ENCODE measurements at places on chromosomes 5 and 9.

- no peak for DNase-seq
Measured at GRCh38 chr5:127934791-127935256, 148.7 kb upstream of the SLC12A2 start.

- DNase-seq, result no peak
Measured at GRCh38 chr5:38455796-38456330, 100.6 kb downstream of the LIFR start.

DNA sequence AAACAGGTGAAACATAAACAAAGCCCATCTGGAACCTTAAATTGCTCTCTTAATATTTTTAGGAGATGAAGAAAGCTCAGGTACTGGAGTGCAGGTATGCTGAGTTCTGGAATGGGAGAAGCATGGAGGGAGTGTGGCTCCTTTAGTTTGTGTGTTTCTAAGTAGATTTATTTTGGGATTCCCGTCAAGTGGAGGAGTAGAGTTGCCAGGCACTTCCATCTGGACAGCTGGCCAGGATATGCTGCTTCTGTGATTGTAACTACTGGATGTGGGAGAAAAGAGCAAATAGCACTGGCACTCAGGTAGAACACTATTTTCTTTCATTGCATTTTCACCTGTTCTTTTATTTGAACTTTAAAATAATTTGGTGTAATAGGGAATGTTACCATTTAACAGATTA, 182.3 kb upstream of the MAST4 start:
- DNase-seq, result no peak

- DNase-seq, result no peak
Measured at GRCh38 chr9:126411948-126412284, 85.3 kb downstream of the MVB12B start.

- no peak for DNase-seq
Measured at GRCh38 chr5:1087428-1087827, 24.4 kb downstream of the SLC12A7 start.

- DNase-seq, result no peak
Measured at GRCh38 chr5:41482715-41483114, 27.7 kb downstream of the PLCXD3 start.

- no peak for DNase-seq
Measured at GRCh38 chr5:139788294-139788910, 7.2 kb upstream of the PSD2 start.

DNA sequence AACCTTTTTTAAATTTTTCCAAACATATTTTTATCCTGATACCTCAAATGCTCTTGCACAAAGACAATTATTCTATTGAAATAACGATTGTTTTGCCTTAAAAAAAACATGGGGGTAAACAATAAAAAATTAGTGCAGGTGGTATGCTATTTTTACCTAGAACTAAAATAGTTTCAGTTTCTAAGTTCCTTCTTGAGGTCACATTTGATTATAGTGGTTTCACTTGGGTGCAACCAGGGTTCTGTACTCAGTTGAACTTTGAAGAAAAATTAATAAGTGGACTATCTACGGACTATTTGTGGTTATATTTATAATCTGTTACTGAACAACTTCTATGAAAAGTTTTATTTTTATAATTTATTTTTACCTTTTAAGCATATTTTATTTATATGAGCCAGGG, 387.1 kb upstream of the IZUMO3 start:
- no peak for DNase-seq

- DNase-seq, result no peak
Measured at GRCh38 chr5:153421676-153422075, 68.8 kb upstream of the GRIA1 start.

DNA sequence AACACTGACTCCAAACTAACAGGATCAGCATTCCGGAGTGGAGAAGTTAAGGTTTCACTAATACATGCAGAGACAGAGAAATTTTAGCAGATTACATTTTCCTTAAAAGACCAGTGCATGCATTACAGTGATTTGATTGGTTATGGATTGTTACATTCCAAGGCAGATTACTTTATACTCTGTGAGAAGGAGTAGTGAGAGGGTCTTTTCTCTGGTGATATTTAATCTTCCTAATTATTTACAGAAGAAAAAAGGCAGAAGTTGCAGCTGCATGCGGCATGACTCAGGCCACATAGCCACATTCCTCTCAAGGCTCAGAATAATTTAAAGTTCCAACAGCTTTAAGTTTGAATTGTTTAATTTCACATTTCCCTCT, 53.0 kb upstream of the PDZD2 start:
- DNase-seq, result no peak

GRCh38 chr9:37374892-37375291, 47.6 kb upstream of the GRHPR start:
- no peak for DNase-seq

- no peak for DNase-seq
Measured at GRCh38 chr5:15551113-15551504, 51.1 kb downstream of the FBXL7 start.

- no peak for DNase-seq
Measured at GRCh38 chr5:128538250-128539037, 399 bp upstream of the FBN2 start.

DNA sequence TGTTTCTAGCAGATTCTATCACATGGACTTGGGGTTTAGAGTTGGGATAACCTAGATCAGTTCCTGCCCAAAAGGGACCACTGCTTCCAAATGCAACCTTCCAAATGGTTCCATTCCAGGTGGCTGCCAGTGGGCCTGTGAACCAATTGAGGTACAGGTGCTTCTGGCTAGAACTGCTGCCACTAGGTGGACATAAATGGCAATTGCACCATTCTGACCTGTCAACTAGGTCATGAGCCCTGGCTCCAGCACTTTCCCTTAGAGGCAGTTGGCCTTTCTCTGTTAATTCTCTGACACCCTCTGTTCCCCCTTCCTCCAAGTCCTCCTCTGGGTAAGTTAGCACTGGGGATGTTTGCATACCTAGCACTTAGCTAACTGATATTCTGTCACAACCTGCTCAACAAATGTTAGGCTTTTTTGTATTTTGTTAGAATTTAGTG, 16.6 kb upstream of the HEMGN start:
- peak; percentile 27 for DNase-seq

DNA sequence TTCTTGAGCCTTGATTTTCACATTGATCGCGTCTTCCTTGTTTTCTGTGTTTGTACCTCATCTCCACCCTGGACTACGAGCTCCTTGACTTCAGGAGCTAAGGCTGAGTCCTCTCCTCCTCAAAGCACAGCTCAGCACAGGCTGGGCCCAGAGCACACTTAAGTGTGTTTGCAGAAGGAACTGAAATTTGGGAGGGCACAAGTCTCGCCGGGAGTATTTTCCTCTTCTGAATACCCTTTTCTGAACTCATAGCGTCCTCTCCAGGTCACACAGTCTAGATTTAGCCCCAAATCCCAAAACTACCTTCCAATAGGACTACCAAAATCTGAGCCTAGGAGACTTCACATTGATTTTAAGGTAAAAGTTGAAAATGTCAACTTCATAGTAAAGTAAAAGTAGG, 41.6 kb downstream of the TSTD2 start:
- no peak for DNase-seq

DNA sequence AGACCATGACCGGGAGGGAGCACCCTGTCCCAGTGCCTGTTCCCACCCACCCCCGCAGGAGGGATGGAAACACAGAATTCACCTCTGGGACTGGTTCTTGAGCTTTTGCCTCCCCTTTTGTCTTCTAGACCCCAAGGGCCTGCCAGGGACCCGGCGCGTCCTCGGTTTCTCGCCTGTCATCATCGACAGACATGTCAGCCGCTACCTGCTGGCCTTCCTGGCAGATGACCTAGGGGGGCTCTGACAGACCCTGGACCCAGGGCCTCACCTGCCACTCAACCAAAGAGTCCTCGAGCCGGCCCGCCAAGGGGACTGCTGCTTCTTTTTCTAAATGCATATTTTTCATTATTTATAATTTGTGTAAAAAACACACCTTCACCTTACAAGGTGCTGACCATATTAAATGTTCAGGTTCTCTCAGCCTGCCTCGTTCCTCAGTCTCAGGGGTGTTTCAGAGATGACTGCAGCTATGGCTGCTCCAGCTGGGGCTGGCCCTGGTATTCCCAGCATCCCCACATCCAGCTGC, 16.9 kb downstream of the CARD19 start:
- no peak for DNase-seq

DNA sequence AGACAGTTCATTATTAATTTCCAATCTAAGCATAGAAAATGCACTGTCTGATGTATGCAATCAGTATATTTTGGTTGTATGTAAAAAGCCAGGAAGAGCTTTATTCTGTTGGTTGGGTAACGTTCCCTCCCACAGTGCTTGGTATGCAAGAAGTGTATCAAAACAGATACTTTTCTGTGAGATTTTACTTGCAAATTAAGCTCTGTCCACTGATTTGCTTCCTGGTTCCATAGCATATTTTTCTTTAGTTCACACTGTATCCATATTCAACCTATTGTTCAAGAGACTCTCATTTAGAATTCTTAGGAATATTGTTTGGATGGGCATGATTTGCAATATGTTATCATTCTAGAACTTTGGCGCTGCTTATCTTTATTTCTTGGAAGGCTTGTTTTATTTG, 47.4 kb downstream of the RNF180 start:
- DNase-seq, result no peak

GRCh38 chr9:99118782-99119466, 14.0 kb downstream of the TGFBR1 start:
- peak; percentile 17 for DNase-seq

DNA sequence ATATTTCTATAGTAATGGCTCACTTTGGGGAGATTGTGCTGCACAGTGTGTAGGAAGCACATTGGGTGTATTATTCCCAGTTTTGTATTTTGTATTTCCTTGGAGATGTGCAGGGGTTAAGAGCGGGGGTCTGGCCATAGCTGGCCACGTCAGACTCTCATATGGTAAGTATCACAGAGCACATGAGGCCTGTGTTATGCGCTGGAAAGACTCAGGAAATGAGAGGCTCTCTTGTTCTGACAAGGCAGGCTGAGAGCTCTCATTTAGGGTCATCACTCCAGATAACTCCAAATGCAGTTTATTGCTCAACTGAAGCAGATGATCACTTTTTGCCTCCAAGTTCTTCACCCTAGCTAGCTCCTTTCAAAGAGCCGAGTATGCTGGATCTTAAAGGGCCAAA, 205.7 kb downstream of the NTRK2 start:
- no peak for DNase-seq

- no peak for DNase-seq
Measured at GRCh38 chr5:12896086-12896485, 991.8 kb upstream of the CTNND2 start.

GRCh38 chr9:137989999-137990715, 112.6 kb downstream of the CACNA1B start:
- DNase-seq, result no peak

- no peak for DNase-seq
Measured at GRCh38 chr5:167837127-167837526, 454.3 kb upstream of the WWC1 start.

DNA sequence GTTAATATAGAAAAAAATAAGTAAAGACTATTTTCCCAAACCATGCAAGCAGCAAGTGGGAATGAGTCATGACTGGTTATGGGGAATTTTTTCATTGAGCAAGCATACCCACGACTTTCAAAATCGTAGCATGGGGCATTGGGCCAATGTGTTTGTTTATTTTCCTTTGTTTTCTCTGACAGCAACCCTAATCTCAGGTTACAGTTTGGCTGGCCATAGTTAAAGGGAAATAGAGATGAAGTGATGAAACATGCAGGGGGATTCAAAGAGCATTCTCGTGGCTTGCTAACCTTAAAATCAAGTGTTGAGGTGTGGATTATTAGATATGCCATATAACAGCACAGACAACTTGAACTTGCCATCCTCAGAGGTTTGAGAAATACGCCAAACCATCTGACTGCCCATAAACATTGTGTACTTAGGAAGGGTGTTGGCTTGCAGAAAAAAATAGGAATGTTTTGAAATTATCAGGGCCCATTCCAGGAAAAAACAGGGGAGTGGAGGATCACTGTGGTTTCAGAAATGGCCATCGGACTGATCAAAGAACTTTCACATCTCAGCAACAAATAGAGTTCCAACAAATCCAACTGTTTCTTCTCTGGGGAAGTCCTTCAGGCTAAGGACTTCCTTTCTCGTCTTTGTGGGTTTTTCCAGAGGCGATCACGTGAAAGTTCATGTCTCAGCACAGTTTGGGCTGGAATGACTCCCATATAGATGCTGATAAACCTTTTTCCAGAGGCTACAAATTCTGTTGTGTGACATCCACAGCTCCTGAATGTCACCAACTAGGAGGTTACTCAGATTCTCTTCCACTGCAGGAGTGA, 259.1 kb downstream of the SYK start:
- DNase-seq, result no peak

DNA sequence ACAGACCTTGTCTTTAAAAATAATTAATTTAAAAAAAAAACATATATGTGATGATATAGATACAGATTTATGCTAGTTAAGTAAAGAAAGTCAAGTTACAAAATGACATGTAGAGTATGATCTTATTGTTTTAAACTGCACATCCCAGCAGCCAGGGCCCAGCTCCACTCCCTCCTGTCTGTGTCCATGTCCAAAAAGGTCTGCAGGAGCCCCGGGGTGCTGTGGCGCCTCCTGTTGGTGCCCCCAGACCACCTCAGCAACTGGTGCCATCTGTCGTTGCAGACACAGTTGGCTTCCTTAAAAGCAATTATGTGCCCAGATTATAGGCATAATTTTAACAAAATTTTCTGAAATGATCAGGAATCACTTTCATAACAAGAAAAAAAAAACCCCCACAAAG, 33.3 kb downstream of the IPPK start:
- DNase-seq, result no peak

- DNase-seq, result no peak
Measured at GRCh38 chr5:36606428-36607113, at the start of gene SLC1A3. Gene SLC1A3 (plus strand): TSS chr5:36606606. CDS start chr5:36608424, 1,818 bp downstream.

DNA sequence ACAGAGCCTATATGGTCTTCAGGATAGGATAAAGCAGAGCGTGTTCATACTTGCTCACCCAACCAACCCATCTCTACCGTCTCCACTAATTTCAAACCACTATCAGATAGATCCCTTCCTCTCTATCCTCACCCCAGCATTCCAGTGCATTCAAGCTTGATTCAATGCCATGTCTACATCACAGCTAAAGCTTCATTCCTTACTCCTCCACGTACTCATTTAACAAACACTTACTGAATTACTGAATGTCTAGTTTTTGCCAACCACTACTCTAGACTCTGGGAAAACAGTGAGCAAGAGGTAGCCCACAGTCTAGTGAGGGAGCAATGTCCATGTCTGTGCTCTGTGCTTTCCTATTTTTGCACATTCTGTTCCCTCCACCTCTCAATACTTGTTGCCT, 163.5 kb upstream of the MSX2 start:
- no peak for DNase-seq

Measured in activated T-cell treated with anti-CD3 and anti-CD28 coated beads for 4 hours (primary cell).